ENCODE measurements at places on chromosomes 2 and 18. TPM values are rescaled to one million over a fixed set of nuclear protein-coding genes. Genes with fewer than 3 reads are reported as not detected.

Gene GAREM1
- 10.3 TPM for total RNA-seq

DNA sequence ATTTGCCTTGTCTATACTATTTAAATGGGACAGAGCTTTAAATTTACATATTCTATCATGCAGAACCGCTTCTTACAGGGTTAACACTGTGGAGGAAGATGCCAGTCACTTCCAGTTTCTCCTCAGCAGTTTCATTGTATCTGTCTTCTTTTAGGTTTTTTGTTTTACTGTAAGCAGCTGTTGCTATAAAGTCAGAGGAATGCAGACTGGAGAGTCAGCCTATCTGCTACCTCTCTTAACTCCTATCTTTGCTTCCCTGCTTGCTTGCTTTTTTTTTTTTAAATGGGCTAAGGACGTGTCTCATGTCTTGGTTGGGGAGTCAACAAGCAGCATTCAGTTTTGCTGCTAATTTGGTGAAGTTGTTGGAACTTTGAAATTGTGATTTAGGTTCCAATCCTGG, 8.9 kb downstream of the EPC2 start:
- DNase-seq = no peak

- no peak for DNase-seq
These were observed at the start of gene FER1L5 for GRCh38 chr2:96642564-96643360. Gene FER1L5 (plus strand): TSS chr2:96642764. CDS start chr2:96642837, 73 bp downstream.

Gene SLC9A4
- total RNA-seq = not detected

- DNase-seq = no peak
These were observed 1624.2 kb downstream of the LRP1B start for GRCh38 chr2:140506606-140507005.

- DNase-seq = peak; percentile 65
These were observed 47.8 kb upstream of the ST3GAL5 start for GRCh38 chr2:85936421-85937068.

DNA sequence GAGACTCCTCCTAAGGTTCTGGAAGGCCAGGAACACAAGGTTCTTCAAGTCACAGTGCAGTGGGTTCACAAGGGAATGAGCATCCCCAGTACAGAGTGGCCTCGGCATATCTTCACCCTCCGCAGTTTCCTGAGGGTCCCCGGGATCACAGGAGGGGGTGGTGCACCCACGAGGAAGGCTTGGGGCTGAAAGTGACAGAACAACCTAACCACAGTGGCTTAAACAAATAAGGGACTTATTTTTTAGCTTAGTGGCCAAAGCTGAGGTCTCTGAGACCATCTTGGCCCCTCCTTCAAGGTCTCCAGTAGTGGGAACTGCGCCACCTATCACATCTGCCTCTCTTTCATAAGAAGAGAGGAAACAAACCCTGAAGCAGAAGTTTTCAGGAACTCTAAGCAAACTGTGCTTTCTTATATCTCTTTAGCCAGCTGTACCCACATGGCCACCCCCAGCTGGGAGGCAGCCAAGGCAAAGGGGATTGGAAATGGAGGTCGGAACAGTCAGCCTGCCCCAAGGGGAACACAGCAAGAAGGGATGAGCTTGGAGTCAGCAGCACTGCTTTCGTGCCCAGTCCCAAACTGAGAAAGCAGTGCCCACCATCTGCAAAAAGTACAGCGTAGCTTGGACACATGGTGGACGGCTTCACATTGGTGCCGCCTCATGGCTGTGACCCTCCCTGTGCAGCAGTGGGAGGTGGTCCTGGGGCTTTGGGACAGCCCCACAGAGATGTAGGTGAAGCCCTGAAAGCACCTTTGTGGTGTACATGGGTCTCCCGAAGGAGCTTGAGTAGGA, 260.0 kb upstream of the ID2 start:
- no peak for DNase-seq

All from lower lobe of right lung (tissue), 2 donors.